ENCODE measurements at places on chromosomes 12 and 14.

- peak; percentile 83 for DNase-seq
Measured at GRCh38 chr12:117155278-117156060, 34.8 kb downstream of the FBXO21 start.

- DNase-seq: peak; percentile 58
Measured at GRCh38 chr14:83463500-83464098, 1929.9 kb upstream of the SEL1L start.

- DNase-seq: peak; percentile 8
Measured at GRCh38 chr12:20592556-20592955, 102.6 kb upstream of the SLCO1C1 start.

DNA sequence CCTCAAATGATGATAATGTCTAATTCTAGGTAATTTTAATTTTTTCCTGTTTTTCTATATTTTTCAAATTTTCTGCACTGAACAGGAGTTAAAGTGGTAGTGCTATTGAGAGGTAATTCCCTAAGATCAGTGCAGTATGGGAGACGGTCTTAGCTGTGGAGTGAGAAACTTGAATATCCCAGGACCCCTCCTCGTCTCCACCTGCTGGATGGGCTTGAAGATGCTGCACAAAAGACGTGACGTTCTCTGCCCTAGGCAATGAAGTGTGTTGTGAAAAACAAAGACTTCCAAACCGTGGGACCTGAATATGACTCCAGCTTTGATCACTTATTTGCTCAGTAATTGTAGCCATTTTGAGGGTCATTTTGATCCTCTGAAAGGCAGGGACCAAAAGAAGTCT is 298.1 kb downstream of the VRK1 start:
- no peak for DNase-seq

DNA sequence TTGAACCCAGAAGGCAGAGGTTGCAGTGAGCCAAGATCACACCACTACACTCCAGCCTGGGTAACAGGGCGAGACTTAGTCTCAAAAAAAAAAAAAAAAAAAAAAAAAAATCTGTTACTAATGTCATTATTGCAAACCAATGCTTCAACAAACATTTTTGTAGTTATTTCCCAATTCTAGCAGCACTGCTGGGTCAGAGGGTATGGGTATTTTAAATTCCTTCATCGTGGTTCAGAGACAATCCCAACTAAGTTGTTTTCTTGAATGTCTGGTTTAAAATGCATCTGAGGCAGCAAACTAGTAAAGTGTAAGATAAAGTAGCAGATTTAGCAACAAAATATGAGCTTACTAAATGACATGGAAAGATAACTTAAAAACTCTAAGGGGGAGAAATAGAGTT is 65.6 kb downstream of the FERMT2 start:
- no peak for DNase-seq

GRCh38 chr12:126874427-126875026 is 1392.4 kb upstream of the TMEM132C start:
- DNase-seq: peak; percentile 13

- no peak for DNase-seq
Measured at GRCh38 chr12:57278465-57279381, 27.7 kb upstream of the STAC3 start.

DNA sequence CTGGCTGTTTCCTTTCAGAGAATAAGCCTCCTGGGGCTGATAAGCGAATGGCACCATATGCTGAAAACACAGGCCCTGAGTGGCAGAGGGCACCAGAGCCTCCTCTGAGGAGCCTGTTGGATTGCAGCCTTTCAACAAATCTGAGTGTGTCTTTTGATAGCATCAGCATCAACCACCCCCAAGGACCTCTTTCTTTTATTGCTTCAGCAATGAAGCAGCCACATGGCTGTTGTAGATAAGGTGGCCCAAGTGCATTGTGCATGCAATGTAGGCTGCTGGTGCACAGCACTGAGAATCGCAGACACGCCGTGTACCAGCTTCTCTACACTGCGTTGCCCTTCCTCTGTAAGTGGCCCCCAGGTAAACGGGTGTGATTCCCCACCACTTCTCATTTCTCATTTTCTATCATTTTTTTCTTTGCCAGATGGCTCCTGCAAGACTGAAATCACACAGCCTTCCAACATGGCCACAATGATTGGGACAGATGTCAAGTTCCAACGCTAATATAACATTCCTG is 191.7 kb downstream of the DAD1 start:
- no peak for DNase-seq

DNA sequence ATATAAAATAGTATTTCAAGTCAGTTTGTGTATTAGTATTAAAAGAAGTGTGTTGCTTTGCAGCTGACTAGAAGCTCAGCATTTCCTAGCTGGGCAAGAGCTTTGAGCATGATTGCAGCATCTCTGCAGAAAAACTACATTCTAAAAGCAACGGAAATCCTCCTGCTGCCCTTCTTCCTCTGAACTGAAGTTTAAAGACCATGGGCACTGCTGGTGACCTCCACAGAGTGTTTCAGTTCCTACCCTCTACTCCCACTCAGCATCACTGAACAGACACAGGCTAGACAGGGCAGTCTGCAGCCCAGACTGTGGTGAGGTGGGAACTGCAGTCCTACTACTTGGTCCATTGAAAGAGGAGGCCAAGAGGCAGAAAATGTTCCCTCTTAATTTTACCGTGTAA is 59.0 kb downstream of the FAR2 start:
- DNase-seq: no peak

DNA sequence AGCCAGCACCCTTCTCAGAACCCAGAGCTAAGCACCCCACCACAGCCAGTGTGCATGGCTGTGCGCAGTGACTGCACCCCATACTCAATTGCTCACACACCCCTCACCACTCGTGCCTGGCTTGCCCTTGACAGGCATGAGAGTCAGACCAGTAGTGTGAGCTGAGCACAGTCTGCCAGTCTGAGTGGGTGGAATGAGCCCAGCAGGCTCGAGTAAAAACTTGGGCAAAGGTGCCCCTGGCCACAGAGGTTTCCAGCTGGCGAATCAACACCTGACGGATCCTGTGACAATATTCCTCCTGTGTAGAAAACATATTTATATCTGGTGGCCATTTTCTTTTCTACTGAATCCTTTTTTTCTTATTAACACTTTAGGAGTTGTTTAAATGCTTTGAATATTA is 202.5 kb downstream of the TMEM117 start:
- no peak for DNase-seq

DNA sequence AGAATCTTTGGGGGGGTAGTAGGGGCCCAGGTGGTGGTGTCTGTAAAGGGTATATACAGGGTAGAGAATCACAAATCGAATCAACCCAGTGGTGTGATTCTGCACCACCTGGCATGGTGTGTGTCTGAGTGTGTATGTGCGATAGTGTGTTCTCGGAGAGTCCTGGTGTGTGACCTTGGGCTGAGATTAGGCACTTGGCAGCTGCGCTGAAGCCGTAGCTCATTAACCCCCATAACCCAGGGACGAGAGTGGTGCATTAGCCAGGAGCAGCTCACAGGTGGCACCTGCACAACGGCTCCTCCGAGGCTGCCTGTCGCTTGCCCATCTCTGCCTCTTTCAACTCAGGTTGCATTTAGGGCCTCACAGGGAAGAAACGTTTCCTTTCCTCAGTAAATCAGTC is 15.6 kb upstream of the TESC start:
- peak; percentile 60 for DNase-seq

- DNase-seq: no peak
Measured at GRCh38 chr12:1474041-1474573, 120.3 kb downstream of the FBXL14 start.

DNA sequence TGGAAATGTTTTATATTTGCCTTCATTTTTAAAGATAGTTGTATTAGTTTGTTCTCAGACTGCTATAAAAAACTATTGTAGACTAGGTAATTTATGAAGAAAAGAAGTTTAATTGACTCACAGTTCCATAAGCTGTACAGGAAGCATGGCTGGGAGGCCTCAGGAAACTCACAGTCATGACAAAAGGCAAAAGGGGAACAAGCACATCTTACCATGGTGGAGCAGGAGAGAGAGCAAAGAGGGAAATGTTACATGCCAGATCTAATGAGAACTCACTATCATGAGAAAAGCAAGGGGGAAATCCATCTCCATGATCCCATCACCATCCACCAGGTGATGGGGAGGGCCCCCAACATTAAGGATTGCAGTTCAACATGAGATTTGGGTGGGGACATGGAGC is 35.5 kb upstream of the UNC79 start:
- no peak for DNase-seq

DNA sequence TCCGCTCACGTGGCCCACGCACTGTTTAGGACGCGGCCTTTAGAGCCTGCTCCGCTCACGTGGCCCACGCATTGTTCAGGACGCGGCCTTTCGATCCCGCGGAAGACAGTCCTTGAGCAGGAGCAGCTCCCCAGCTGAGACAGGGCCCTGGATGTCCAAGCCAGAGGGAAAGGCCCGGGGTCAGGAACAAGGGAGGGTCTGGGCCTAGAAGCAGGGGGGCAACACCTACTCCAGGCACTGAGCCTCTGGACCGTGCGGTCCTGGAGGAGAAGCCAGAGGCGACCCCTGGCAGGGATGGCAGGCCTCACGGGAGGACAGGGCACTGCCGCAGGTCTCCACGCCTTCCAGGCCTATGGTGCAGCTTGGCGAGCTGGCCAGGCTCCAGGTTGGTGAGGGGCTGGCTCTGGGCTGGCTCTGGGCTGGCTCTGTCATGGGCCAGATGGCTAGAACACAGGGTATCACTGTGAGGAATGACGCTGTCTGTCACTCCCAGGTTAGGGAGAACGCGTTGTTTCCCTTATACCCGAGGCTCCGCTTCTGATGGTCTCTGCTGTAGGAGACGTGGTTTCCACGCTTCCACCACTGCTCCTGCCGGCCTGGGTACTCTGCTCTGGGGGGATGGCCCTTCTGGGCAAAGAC is 341.7 kb downstream of the TMEM121 start:
- DNase-seq: no peak

DNA sequence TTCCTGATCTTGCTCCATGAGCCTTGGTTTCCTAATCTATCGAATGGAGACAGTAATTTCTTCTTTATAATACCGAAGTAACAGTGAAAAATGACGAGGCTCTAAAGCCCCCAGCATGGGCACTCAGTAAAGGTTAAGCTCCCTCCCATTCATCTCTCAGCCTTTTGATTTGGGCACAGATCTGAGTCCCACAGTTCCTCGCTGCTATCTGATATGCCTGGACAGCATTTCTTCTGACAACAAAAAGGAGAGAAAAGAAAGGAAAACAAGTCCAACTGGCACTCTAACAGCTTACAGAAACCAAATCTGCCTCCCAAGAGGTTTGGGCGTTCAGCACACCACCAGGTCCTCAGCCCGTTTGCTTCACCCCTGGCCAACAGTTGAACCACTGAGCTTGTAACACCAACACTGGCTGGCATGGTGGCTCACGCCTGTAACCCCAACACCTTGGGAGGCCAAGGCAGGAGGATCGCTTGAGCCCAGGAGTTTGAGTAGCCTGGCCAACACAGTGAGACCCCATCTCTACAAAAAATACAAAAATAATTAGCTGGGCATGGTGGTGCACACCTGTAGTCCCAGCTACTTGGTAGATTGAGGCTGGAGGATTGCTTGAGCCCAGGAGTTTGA is 19.5 kb downstream of the CCDC88C start:
- no peak for DNase-seq

GRCh38 chr12:57057067-57057751 is 7.3 kb upstream of the MYO1A start:
- DNase-seq: no peak

DNA sequence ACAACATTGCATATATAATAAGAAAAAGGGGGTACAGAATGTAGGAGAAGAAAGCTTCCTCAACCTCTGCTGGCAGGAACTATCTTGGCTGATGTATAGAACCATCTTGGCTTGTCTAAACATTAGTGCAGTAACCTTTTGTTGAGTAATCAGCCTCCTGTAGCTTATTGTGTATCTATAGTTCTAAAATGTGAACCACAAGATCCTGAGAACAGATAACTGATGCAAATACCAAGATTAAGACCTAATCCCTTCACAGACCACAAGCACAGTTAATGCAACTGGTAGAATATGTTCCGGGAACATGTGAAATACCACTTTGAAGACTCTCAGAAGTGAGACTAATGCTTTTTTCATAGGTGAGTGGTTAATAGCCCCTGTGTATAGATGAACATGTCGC is 50.7 kb upstream of the KCNC2 start:
- no peak for DNase-seq

GRCh38 chr12:52630008-52630500 is 11.7 kb upstream of the KRT73 start:
- DNase-seq: no peak

DNA sequence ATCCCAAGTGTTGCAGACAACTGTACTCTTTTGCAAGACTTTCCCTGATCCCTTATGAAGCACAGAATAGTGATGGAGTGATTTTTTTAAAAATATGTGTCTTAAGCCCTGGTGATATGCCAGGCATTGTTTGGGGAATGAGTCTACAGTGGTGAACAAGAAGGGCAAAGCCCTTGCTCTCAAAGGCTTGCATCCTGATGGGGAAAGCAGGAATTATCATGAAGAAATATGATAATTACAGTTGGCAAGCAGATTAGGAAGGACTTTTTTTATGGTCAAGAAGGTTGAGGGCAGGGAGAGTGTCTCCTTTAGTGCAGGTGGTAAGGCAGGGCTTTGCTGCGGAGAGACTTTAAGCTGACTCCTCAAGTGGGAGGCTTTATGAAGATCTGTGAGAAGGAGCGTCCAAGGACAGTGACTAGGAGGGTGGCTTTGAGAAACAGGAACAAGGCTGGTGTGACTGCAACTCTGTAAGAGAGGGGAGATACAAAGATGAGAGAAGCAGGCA is 100.2 kb downstream of the SYNE2 start:
- no peak for DNase-seq

GRCh38 chr12:16325426-16325825 is 22.0 kb upstream of the MGST1 start:
- peak; percentile 37 for DNase-seq

DNA sequence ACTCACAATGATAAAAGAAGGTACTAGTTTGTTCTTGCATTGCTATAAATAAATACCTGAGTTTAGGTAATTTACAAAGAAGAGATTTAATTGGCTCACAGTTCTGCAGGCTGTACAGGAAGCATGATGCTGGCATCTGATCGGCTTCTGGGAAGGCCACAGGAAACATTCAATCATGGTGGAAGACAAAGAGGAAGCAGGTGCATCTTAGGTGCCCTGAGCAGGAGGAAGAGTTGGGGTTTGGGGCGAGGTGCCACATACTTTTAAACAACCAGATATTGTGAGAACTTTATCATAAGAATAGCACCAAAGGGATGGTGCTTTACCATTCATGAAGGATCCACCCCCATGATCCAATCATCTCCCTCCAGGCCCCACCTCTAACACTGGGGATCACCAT is 752.6 kb upstream of the FLRT2 start:
- no peak for DNase-seq

GRCh38 chr14:55417955-55418354 is 6.3 kb upstream of the ATG14 start:
- no peak for DNase-seq

- no peak for DNase-seq
Measured at GRCh38 chr12:131701705-131702572, 9.0 kb upstream of the SFSWAP start.

GRCh38 chr12:110174373-110174996 is 50.3 kb downstream of the IFT81 start:
- DNase-seq: no peak

All from NCI-H1436 (cell line).